ENCODE measurements at places on chromosomes 3 and 15. TPM values are rescaled to one million over a fixed set of nuclear protein-coding genes. Genes with fewer than 3 reads are reported as not detected.

Gene LDHAL6B
- not detected for total RNA-seq

Gene PTX3
- 0.30 TPM for total RNA-seq

Gene EIF4E3
- total RNA-seq: 55.7 TPM

Gene DNAH12
- 0.02 TPM for total RNA-seq

Gene GOLGA8J
- not detected for total RNA-seq

Measured in left ventricle myocardium superior (tissue), 1 donor.